ENCODE measurements at places on chromosomes 1 and 21. TPM values are rescaled to one million over a fixed set of nuclear protein-coding genes. Genes with fewer than 3 reads are reported as not detected.

IRF6 gene
- 15.8 TPM for total RNA-seq

PRAMEF11 gene
- not detected for total RNA-seq

CELA2B gene
- not detected for total RNA-seq

ARHGAP30 gene
- 69.9 TPM for total RNA-seq

LRRC53 gene
- total RNA-seq = not detected

OR2L5 gene
- not detected for total RNA-seq

ITLN2 gene
- 63.8 TPM for total RNA-seq

MAEL gene
- total RNA-seq = not detected

GRCh38 chr1:116426401-116426800 is 53.4 kb downstream of the ATP1A1 start:
- H3K27me3 ChIP-seq = no peaks in the 10 kb centered on the region
- H3K36me3 ChIP-seq = no peaks in the 10 kb centered on the region
- DNase-seq = no peak
- no peaks in the 10 kb centered on the region for H3K4me1 ChIP-seq

GRCh38 chr21:29697555-29698193 is 242.1 kb downstream of the GRIK1 start:
- H3K4me1 ChIP-seq = no peaks in the 10 kb centered on the region
- no peaks in the 10 kb centered on the region for H3K27me3 ChIP-seq
- H3K27ac ChIP-seq = no peak overlapping the region
- no peaks in the 10 kb centered on the region for H3K36me3 ChIP-seq
- no peak overlapping the region for H3K4me3 ChIP-seq
- no peak for DNase-seq

DNA sequence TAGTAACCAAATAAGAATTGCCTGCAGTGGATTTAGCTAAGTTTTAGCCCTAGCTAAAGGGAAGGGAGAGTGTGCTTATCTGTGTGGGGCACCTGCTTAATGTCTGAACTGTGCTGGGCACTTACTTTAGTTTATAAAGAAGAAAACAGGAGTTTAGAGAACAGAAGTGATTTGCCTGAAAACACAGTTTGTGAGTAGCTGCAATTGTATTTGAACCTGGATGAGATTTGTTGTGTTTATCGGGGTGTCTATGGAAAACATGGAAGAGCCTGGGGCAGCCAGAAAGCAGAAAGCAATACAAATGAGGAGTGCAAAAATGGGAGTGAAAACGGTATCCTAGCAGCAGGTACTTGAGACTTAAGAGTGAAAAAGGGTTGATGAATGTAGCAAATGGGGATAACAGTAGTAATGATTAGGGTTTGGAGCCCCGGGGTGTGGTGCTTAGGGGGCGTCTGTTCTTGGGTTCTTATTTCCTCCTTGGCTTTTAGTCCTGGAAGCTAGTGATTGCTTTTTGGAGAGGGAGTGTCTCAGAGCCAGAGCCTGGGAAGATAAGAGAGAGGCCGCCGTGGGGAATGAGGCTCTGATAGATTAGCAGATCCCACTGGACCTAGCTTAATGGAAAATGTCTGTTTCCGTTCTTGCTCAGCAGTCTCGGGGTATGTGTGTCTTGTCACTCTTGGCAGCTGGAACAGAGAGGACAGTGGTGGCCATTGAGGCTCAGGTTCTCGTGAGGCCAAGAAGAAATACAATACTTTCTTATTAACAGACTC is 5.6 kb downstream of the PRCC start:
- H3K4me3 ChIP-seq = no peak overlapping the region
- no peaks in the 10 kb centered on the region for H3K36me3 ChIP-seq
- H3K27ac ChIP-seq = no peak overlapping the region
- no peak for DNase-seq

DNA sequence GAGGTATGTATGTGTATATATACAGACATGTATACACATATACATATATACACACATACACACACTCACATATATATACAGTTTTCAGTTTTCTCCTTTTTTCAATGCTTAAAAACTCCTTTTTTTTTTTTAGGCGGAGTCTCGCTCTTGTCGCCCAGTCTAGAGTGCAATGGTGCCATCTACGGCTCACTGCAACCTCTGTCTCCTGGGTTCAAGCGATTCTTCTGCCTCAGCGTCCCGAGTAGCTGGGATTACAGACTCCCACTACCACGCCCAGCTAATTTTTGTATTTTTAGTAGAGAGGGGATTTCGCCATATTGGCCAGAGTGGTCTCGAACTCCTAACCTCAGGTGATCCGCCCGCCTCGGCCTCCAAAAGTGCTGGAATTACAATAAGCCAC is 27.0 kb downstream of the STYXL2 start:
- H3K27ac ChIP-seq = no peak overlapping the region
- H3K4me1 ChIP-seq = peaks cover 9% of the 10 kb centered on the region
- H3K36me3 ChIP-seq = no peaks in the 10 kb centered on the region
- H3K27me3 ChIP-seq = no peaks in the 10 kb centered on the region
- H3K4me3 ChIP-seq = peak overlapping the region; percentile 40

- no peak for DNase-seq
- H3K36me3 ChIP-seq = no peaks in the 10 kb centered on the region
- H3K4me1 ChIP-seq = no peaks in the 10 kb centered on the region
- no peak overlapping the region for H3K27ac ChIP-seq
These were observed 38.7 kb upstream of the NEK2 start for GRCh38 chr1:211714154-211714553.

DNA sequence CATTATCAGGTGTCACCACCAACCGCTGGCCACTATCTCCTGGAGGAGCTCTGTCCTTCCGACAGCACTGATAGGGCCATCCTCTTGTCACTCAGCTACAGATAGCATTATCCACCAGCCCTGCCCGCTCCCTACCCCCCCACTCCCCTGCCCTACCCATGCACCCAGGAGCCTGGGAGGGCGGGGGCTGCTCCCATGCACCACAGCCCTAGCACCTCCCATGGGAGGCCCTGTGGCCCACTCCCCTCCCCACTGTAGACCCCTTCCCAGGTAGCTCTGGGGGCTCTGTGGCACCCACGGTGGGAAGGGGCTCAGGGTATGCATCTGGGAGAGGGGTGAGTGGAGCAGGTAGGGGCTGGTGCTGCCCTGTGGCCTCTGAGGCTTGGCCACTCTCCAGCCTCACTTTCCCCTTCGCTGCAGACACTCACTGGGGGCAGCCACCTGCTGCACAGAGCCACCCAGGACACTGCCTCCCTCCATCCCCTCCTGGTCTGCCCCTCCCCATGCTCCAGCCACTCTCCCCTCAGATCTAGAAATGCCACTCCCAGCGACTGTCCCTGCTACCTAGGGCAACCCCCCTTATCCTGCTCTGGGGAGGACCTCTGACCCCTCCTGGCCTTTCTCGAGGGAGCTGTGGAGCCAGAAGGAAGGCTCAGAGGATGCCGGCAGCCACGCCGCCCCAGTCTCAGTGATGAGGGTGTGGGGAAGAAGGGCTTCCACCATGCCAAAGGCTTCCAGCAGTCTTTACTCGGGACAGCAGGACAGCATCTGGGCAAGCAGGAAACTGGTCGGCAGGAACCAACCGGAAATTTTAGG is 58.5 kb downstream of the WNT9A start:
- H3K4me3 ChIP-seq = no peak overlapping the region
- H3K27ac ChIP-seq = no peak overlapping the region
- DNase-seq = no peak
- peaks cover 2% of the 10 kb centered on the region for H3K27me3 ChIP-seq
- H3K4me1 ChIP-seq = peaks cover 23% of the 10 kb centered on the region

DNA sequence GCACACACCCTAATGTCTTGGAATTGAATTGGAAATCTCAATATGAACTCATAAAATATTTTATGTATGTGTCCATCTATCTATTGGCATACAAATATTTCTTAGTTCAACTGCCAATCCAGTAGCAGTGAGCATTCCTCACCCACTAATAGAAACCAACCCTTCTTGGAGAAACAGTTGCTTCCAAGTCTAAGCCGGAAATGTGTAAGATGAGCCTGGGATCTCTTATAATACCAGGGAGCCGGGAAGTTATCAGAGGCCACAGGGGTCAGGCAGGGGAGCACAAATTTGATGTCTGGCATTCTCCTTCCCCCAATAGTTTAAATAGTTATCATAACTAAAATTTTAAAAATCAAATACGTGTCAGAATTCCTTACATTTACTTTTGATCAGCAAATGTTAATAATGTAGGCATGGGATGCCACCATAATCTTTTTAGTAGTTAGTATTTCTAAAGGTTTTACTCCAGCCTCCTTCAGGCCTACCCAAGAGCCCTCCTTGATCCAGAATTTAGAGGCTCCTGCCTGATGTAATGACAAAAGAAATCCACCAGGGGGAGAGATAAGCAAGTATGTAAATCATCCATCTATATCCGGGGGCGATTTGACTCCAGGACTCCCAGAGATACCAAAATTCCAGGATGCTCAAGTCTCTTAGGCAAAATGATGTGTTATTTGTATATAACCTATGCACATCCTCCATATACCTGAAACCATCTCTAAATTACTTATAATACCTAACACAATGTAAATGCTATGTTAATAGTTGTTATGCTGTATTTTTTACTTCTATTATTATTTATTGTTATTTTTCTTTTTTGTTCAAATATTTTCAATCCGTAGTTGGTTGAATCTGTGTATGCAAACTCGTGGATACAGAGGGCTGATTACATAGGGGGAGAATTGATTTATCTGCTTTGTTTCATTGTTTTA is 218.7 kb upstream of the COA6 start:
- no peak for DNase-seq
- H3K4me1 ChIP-seq = no peaks in the 10 kb centered on the region
- no peak overlapping the region for H3K27ac ChIP-seq
- H3K36me3 ChIP-seq = no peaks in the 10 kb centered on the region

- no peak overlapping the region for H3K27ac ChIP-seq
- DNase-seq = no peak
- no peaks in the 10 kb centered on the region for H3K4me1 ChIP-seq
- no peaks in the 10 kb centered on the region for H3K27me3 ChIP-seq
- H3K36me3 ChIP-seq = no peaks in the 10 kb centered on the region
These were observed 288.4 kb upstream of the PRMT6 start for GRCh38 chr1:106768077-106768476.

- no peak for DNase-seq
- no peaks in the 10 kb centered on the region for H3K27me3 ChIP-seq
- no peak overlapping the region for H3K4me3 ChIP-seq
- H3K4me1 ChIP-seq = peaks cover 23% of the 10 kb centered on the region
- no peak overlapping the region for H3K27ac ChIP-seq
These were observed 71.2 kb downstream of the DAP3 start for GRCh38 chr1:155759966-155760630.

- no peak overlapping the region for H3K27ac ChIP-seq
- no peaks in the 10 kb centered on the region for H3K27me3 ChIP-seq
- H3K36me3 ChIP-seq = no peaks in the 10 kb centered on the region
- peaks cover 21% of the 10 kb centered on the region for H3K4me1 ChIP-seq
- no peak for DNase-seq
- H3K4me3 ChIP-seq = no peak overlapping the region
These were observed 43.3 kb downstream of the POU2F1 start for GRCh38 chr1:167263819-167264464.

DNA sequence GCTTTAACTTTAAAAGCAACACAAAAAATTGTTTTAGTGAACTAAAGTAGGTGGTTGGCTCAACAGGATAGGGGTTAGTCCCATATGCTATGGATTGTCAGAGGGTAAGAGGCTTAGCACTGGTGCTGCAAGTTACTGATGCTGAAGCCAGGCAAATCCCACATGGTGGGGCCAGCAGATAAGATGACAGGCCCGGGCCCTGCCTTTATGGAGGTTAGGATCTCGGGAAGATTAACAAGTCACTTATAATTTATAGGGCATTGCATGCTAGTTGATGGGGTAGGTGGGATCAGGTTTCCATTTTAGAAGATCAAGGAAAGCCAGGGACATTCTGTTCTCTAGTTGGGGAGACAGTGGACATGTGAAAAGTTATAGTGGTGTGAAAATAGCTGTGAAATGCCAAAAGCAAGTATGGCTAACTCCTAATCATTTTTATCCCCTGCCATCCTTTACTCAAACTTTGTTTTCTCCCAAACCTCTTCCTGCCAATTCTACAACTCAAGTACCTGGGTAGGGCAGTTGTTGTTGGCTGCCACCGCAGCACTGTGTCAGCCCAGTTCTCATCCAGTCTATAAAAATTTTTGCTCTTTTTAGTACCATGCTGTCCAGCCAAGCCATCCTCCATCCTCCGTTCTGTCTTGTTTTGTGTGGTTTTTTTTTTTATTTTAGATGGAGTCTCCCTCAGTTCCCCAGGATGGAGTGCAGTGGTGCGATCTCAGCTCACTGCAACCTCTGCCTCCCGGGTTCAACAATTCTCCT is 10.3 kb downstream of the CHAF1B start:
- no peak overlapping the region for H3K4me3 ChIP-seq
- no peak for DNase-seq
- H3K4me1 ChIP-seq = no peaks in the 10 kb centered on the region
- no peak overlapping the region for H3K27ac ChIP-seq
- H3K36me3 ChIP-seq = no peaks in the 10 kb centered on the region
- no peaks in the 10 kb centered on the region for H3K27me3 ChIP-seq

DNA sequence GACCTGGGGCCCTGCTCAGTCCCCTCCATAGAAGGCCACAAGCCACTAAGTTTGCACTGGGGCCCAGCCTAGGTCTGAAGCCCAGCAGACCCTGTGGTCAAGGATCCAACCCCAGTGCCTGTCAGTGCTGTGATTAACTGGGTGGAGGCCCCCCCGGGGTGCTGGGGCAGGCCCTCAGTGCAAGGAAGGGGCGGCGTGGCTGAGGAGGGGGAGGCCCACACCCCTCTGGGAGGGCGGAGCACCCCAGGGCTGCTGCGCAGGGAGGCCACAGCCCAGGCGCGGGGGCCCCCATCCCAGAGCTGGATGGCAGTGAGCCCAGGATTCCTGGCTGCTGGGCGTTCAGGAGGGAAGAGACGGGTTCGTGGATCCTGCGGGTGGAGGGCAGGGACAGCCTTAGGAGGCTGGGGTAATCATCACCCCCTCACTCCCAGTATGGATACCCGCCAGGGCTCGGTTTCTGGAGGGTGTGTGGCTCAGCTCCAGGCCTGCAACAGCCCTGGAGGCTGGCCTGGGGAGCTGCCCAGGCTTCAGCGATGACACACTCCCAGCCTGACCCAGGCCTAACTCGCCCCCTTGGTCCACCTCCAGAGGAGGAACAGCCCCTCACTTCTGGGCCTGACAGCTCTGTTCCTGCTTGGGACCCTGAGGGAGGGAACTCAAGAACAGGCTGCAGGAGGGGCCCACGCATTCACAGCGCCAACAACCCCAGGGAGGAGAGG is 890 bp downstream of the GJC2 start:
- peak; percentile 84 for DNase-seq
- H3K36me3 ChIP-seq = peaks cover 37% of the 10 kb centered on the region
- peak overlapping the region; percentile 96 for H3K27ac ChIP-seq
- H3K27me3 ChIP-seq = no peaks in the 10 kb centered on the region

GRCh38 chr1:15345705-15346345 is 63.9 kb upstream of the EFHD2 start:
- peak overlapping the region; percentile 59 for H3K27ac ChIP-seq
- no peaks in the 10 kb centered on the region for H3K27me3 ChIP-seq
- no peak overlapping the region for H3K4me3 ChIP-seq
- peaks cover 11% of the 10 kb centered on the region for H3K4me1 ChIP-seq
- no peaks in the 10 kb centered on the region for H3K36me3 ChIP-seq

DNA sequence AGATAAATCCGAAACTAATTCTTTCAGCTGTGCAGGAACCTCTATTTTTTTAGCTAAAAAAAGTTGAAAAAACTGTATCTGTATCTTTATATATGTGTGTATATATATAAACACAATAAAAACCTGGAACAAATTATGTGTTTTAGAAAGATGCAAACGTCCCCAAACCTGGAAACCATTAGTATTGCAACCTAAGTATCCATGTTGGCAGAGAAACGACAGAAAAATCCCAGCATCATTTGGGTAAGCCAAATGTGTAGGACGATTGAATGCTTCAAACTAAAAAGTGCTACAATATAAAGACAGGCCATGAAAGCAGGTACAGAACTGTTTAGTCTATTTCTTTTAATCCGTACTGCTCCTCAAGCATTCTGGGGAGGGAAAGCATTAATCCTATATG is 87.9 kb downstream of the AHCTF1 start:
- DNase-seq = no peak
- H3K4me1 ChIP-seq = no peaks in the 10 kb centered on the region
- H3K4me3 ChIP-seq = no peak overlapping the region
- H3K36me3 ChIP-seq = no peaks in the 10 kb centered on the region
- H3K27me3 ChIP-seq = no peaks in the 10 kb centered on the region

Measured in upper lobe of left lung (tissue), 6 donors.